ENCODE measurements at places on chromosomes 3 and 15.

DNA sequence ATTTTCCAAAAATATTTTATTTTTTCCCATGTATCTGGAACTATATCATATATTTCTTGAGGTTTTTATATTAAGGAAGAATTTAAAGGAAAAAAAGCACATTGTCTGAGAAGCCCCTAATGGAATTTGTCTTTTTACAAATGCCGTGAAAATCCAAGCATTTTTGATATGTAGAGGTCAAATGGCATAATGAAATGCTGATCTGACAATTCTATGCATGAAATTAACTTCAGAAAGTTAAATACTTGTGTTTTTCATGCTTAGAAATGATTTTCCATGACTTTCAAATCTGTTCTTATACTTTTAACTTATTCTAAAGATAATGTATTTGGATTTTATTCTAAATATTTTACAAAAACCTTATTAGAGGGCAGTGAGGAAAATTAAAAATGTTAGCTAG lies 119.2 kb downstream of the NR1I2 start:
- no peak for DNase-seq

DNA sequence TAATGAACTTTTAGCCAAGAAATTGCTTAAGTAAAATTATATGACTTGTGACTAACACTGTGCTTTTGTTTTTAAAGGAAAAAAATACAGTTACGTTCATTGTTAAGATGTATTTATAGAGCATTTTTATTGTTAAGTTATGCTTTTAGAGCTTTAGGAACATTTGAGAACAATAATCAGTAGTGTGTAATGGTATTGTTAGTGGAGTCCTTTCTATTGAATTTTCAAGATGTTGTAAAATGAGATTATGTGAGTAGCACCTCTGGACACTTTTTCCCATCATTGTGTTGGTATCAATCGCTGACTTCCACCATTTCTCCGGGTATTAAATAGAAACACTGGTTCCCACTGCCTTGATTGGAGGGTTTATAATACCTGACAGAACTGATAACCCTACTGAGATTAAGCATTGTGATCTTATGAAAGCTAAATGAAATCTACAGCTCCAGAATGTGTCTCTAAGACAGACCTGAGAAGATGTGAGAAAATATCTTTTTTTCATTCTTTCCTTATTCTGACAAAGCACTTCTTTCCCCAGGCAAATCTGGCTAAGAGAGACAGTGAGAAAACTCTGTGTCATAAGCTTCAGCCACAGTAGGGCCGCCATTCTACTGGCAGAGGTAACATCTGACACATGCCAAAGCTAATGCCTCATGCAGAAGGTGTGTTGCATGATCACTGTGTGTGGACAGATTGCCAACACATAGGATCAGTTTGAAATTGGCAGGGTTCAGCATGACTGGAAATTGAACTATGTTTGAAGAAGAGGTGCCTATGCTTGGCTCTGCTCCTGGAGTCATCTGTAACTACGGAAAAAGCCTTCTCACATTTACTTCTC lies 610.8 kb downstream of the MECOM start:
- DNase-seq = no peak

GRCh38 chr3:139121513-139122220 lies 77.0 kb upstream of the PRR23C start:
- no peak for DNase-seq

DNA sequence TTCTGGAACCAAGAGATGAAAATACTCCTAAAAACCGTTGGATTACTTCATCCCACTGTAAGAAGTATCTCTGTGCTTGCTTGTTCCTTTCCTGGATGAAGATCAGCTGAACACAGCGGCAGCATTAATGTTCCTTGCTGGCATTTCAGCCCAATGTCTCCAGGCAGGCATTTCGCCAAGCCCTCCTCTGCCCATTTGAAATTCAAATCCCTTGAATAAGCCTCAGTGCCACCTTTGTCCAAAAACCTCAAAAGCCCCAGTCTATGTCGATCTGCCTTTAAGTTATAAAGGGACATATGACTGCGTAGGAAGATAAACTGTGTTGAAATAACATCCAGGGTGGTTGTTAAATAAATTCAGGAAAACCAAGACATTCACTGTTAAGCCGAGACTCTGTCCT lies 156.8 kb upstream of the PDZRN3 start:
- no peak for DNase-seq

DNA sequence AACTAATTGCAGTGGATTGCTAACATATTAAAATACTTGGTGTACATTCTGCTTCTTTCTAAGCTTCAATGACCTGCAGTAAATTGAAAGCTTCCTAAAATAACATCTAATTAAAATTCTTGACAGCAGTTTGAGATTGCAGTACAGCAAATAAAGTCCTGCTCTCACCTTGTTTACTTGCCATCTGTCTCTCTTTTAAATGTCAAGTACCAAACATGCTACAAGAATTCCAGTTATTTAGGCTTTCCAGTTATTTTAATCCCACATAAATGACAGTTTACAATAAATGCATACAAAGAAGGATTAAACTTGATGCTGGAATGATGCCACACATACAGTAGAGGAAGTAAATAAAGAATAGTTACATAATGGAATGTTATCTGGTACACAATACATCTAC lies 33.2 kb downstream of the CBLB start:
- DNase-seq = no peak

GRCh38 chr15:29890336-29891095 lies 68.2 kb upstream of the TJP1 start:
- DNase-seq = no peak

GRCh38 chr3:187286467-187287059 lies 5.0 kb downstream of the MASP1 start:
- DNase-seq = no peak

DNA sequence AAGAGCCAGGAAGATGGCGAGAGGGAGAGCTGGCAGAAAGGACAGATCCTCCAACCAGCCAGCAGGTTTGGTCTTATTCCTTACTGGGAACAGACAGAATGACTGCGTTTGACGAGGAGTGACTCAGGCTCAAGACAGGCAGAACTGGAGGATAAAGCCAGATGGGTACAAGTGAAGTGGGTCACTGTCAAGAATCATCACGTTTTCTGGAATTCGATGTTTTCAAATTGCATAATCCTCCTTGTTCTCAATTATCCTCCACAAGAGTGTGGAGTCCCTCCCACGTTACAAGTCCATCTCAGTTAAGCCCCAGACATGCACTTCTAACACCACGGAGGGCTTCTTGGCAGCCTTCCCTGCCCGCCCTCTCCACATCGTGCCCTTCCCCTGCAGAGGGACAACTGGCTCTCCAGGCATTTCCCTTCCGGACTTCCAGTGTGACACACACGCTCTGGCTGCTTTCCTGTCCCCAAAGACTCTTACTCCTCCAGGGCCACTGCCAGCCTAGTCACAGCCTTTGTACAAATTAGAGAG lies 183.1 kb downstream of the CHST2 start:
- DNase-seq = no peak

- DNase-seq = no peak
Observed at GRCh38 chr15:76084256-76084655, 24.5 kb downstream of the TMEM266 start.

GRCh38 chr15:74892313-74892712 lies 2.5 kb downstream of the MPI start:
- no peak for DNase-seq

DNA sequence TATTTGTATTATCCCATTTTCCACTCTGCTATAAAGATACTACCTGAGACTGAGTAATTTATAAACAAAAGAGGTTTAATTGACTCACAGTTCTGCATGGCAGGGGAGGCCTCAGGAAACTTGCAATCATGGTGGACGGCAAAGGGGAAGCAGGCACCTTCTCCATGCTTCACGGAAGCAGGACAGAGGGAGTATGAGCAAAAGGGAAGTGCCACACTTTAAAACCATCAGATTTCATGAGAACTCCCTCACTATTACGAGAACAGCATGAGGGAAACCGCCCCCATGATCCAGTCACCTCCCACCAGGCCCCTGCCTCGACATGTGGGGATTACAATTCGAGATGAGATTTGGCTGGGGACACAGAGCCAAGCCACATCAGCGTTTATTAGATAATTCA lies 172.8 kb downstream of the NR2F2 start:
- DNase-seq = no peak

DNA sequence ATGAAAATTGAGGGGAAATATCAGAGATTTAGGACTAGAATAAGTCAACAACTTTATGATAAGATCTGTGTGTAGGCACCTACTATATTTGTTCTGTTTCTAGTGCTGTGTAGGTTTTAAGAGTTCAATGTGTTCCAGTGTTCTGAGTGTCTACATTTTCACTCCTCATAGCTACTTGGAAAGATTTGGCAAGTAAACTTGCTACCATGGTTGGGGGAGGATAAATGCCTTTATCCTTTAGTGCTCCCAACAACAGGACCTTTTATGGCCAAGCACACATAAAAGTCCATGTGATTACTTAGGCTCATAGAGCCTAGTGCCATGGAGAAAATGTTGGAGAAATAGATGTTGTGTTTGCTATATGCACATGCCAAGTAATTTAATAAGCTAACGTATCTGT lies 64.0 kb downstream of the LYSMD4 start:
- DNase-seq = no peak

DNA sequence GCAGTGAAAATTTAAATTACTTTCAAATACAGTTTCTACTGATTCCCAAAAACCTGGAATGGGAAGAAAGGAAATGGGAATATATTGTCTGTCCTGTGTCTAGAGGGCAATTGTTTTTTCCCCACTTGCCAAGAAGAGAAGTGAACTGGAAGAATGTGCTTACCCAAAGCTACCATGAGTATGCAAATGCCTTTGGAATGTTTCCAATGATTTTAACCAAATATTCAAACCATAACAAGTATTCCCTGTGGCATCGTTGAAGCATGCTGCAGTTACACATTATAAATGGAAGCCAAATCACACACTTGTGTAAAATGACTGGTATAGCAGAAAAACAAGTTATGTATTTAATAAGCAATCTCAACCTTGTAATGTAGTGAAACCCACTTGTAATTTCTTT lies 368.2 kb downstream of the GBE1 start:
- no peak for DNase-seq
